ENCODE measurements at places on chromosomes 7 and 10.

GRCh38 chr10:110523736-110524135 lies 26.0 kb downstream of the DUSP5 start:
- DNase-seq = no peak

DNA sequence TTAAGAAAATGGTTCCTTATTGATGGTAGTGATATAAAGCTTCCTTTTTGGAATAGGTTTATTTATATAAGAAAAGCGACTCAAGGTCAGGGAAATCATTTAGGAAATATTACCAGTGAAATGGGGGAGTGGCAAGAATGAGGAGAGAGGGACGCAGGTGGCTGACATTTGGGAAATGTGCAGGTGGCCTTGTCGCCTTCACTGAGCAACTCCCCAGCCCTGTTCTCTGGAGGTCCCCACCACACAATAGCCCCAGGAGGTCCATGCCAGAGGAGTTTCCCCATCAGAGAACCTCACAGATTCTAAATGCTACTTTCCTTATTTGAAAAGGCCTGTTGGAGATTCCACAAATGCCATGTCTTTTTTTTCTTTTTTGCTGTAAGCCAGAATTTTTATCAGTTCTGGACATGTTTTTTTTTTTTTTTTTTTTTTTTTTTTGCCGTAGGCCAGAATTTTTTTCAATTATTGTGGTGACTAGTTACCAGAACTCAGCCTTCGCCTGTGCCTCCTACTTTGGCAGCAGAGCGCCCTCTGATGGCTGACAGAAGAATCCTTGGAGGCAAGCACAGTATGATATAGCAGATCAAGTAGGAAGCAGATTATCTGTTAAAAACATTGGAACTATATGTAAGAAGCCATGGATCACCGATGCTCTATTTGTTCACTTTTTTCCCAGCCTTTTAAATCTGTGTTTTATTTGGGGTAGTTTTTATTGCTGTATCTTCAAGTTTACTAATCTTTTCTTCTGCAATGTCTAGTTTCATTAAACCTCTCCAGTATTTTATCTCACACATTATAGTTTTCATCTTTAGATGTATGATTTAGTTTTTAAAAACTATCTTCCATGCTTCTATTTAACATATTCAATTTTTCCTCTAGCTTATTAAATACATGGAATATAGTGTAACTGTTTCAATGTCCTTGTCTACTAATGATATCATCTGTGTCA lies 18.6 kb downstream of the OPALIN start:
- DNase-seq = peak; percentile 80

DNA sequence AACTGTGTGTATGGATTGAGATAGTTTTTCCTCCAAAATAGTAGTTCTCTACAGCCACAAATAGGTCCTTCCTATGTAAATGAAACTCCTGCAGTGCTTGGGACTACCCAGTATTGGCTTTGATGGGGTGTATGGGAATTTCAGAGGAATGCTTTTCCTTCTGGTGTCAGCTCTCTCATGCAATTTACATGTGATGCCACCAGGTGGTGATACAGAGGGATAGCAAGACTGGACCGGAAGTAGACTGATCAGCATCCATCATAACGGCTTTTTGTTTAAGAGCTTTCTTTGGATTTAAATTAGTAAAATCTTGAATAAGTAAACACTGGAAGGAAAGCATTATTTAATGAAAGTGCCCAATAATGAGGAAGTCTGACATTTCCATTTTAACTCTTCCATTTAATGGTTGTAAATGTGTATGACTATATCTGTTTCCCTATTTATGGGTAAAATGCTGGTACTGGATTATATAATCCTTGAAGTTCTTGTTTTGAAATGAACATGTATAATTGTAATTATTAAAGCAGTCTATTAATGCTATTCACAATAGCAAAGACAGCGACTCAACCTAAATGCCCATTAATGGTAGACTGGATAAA lies 22.7 kb downstream of the DYNC1I1 start:
- peak; percentile 55 for DNase-seq

DNA sequence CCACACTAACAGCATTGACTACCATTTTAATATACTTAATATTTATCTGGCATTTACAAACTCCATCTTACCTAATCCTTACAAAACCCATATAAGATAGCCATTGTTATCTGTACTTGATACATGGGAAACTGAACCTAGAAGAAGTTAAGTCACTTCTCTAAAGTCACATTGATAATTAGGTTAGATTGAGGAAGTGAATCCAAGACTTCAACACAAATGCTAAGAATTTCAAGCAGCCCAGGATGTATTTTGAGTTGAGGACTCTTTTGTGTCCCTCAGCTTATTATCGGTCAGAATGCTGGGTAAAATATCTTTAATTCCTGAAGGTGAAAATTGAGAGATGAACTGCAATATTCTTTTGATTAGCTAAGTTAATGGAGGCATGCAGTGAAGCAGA lies 465.5 kb downstream of the PHTF2 start:
- no peak for DNase-seq

- DNase-seq = no peak
Observed at GRCh38 chr10:120803972-120804371, 47.2 kb upstream of the WDR11 start.

GRCh38 chr7:129144095-129144833 lies at the start of gene TSPAN33:
Gene TSPAN33 (plus strand): TSS chr7:129144707. CDS start chr7:129144981, 274 bp downstream.
- DNase-seq = peak; percentile 95

- DNase-seq = no peak
Observed at GRCh38 chr7:1922870-1923236, 252.8 kb downstream of the ELFN1 start.

DNA sequence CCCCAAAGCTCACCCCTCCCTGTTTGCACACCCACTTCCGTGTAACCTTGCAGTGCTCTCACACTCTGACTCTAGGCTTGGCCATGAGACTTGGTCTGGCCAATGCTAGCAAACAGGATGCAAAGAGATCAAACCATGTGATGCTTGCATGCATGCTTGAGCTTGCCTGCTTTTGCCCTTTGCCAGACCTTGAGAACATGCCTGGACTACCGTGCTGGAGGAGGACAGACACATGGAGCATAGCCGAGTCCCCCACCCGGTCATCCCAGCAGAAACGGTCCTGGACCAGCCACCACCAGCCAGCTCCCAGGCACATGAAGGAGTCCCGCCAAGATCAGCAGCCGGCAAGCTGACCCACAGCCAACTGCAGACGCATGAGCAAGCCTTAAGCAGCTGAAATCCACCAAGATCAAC lies 23.4 kb downstream of the PYROXD2 start:
- no peak for DNase-seq

- no peak for DNase-seq
Observed at GRCh38 chr10:3426190-3426845, 253.7 kb upstream of the PITRM1 start.

GRCh38 chr7:11551470-11551869 lies 280.5 kb downstream of the THSD7A start:
- no peak for DNase-seq

- peak; percentile 32 for DNase-seq
Observed at GRCh38 chr7:128135159-128135514, 103.9 kb upstream of the LRRC4 start.

DNA sequence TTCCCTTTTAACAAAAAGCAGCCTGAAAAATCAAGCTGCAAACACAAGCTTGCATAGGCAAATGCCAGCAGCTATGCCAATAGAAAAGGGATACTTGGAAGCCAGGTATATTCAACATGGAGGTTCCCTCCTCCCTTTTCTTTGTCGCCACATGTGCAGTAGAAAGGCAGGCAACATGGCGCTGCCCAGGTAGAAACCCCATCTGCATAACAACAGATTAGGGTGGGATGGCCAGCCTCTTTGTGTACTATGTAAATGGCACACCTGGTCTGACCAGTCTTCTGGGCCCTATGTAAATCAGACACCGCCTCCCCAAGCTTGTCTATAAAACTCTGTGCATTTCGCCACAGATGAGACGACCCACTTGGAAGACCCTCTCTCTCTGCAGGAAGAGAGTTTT lies 58.1 kb downstream of the CCDC3 start:
- no peak for DNase-seq

GRCh38 chr10:77873536-77874380 lies 52.8 kb downstream of the DLG5 start:
- no peak for DNase-seq

GRCh38 chr7:11300241-11300640 lies 326.6 kb downstream of the PHF14 start:
- no peak for DNase-seq
